Endothelial cell (in vitro differentiated cells): ENCODE measurements at places on chromosomes 3 and 15. TPM values are rescaled to one million over a fixed set of nuclear protein-coding genes. Genes with fewer than 3 reads are reported as not detected.

DNA sequence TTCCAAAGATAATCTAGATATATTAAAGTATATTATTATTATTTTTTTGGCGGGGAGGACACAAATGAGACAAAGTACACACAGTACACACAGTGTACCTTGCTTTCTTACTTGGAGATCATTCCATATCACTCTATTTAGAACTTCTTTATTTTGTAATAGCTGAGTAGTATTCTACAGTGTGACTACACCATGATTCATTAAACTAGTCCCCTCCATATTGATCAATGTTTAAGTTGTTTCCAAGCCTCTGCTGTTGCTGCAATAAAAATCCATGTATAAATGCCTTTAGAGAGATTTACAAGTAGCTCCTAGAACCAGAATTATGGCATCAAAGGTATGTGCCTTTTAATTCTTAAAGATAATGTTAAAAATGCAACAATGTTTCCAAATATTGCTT lies 38.8 kb downstream of the PYGO1 start:
- no peak for DNase-seq

DNA sequence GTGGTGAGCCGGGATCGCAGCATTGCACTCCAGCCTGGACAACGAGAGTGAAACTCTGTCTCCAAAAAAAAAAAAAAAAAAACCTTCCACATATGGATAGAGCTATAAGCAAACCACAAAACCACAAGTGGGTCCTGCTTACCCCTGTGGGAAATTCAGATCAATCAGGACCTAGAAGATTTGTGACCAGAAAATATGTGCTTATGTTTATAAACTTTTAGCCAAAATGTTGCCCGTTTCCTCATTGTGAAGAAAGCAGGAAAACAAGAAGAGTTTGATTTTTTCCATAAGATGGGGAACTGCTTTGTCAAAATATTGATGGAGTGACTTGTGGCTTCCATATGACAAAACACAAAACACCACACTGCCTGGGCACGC lies 3.4 kb upstream of the SLC25A38 start:
- no peak for DNase-seq

- no peak for DNase-seq
These were observed 61.9 kb upstream of the FNDC3B start for GRCh38 chr3:171977441-171977840.

DNA sequence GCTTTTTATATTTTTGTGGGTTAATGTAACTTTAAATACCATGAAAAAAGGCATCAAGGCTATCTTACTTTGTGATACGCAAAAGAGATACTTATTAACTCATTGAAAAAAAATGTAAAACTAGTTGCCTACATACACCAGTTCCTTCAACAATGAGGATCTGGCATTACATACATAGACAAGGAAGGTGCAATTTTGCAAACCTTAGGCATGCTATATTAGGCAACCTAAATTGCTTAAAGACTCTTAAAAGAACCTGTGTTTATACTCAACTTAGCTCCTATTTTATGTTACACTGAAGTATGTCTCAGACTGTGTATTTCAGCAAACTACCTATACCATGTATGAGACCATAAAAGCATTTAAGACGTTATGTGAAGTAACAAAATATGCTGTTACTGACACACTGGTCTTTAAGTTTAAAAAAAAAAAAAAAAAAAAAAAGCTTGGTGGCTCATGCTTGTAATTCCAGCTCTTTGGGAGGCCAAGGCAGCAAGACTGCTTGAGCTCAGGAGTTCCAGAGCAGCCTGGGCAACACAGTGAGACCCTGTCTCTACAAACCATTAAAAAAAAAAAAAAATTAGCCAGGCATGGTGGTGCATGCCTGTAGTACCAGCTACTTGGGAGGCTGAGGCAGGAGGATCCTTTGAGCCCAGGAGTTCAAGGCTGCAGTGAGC lies 9.1 kb downstream of the TASOR start:
- DNase-seq: no peak

DNA sequence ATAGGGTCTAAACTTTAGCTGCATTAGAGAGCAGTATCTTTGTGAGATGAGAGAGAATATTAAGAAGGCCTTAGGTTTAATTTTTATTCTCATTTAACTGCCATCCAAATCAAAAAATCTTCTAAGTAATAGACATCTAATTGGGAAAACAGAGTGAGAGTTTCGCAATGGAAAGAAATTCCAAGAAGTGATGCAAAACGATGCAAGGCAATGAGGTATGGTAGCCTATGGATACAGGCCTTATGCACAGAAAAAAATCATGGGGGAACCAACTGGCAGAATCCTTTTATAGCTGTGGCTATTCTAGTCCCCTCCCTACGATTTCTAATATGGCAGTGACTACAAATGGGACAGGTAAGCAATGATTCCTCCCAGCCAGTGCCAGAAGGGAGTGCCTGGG lies 225.9 kb downstream of the GREM1 start:
- DNase-seq: no peak

- no peak for DNase-seq
These were observed 47.6 kb downstream of the IDH2 start for GRCh38 chr15:90054618-90055097.

Gene ZNF501
- total RNA-seq: 4.7 TPM

- no peak for DNase-seq
These were observed 290.7 kb upstream of the MDFIC2 start for GRCh38 chr3:70603103-70603502.

DNA sequence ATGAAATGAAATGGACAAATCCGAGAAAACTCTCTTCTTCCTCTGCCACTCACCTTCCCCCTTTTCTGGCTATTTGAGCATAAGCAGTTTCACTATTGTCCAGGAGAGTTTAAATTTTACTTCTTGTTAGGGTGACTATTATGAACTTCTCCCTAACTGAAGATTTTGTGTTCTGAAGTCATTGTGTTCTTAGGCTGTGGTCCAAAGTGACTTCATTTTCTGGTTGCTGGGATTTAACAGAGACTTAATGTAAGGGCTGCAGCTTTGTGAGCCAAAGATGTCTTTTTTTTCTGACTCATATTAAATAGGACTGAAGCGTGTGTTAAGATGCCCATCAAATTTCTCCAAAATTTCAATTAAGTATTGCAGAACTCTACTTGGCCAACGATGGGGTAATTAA lies 46.5 kb upstream of the FSTL1 start:
- no peak for DNase-seq

GRCh38 chr3:71103430-71103921 lies 480.1 kb downstream of the FOXP1 start:
- DNase-seq: no peak

DNA sequence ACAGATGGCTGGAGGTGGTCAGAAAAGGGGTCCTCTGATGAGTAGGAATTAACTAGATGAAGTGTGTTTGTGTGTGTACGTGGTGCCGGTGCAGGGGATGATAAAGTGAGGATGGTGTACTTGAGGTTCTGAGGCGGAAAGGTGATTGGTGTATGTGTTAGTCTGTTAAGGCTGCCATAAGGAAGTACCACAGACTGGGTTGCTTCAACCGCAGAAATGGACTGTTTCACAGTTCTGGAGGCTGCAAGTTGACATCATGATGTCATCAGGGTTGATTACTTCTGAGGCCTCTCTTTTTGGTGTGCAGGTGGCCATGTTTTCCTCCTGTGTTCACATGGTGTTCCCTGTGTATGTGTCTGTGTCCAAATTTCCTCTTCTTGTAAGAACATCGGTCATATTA lies 202.4 kb upstream of the RGMA start:
- DNase-seq: no peak

DNA sequence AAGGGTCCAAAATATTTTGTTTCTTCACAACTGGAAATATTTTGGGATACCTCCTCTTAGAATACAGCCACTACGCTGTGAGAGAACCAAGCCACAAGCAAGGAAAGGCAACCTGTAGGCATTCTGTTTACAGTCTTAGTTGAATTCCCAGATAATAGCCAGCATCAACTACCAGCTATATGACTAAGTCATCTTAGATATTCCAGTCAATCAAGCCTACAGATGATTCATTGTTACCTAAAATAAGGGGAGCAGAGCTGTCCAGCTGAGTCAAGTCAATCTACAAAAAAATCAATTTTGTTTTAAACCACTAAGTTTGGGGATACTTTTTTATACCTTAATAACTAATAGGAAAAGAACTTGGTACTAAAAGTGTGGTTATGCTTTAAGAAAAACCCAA lies 526.4 kb upstream of the DPPA4 start:
- no peak for DNase-seq

Gene C3orf22
- not detected for total RNA-seq
